ENCODE measurements at places on chromosomes 3 and 15.
A peak's percentile ranks its signal among the peaks of the same experiment; 100 is the strongest.

- no peak for DNase-seq
Observed at GRCh38 chr3:45125550-45126026, 20.6 kb downstream of the CDCP1 start.

- DNase-seq: no peak
Observed at GRCh38 chr3:152516216-152516615, 247.5 kb downstream of the MBNL1 start.

GRCh38 chr3:64489361-64490044 lies 198.3 kb downstream of the ADAMTS9 start:
- no peak for DNase-seq

GRCh38 chr3:54188176-54188791 lies 65.9 kb downstream of the CACNA2D3 start:
- DNase-seq: no peak

DNA sequence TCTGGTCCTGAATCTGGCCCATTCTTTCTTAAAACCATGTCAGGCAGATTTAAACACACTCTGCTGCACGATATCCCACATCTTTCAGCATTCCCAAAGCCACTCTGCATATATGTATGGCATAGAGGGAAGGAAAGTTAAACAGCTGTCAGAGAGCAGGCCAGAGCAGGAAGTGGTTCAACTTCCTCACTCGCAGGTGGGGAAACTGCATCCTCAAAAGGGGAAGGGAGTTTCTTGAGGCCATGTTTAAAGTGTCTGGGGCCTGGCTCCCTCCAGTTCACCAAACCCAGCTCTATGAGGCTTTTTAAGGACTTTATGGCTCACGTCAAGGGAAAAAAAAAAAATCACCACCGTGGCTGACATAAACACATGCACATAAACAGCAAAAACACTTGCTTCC lies 123.1 kb downstream of the OPA1 start:
- no peak for DNase-seq

DNA sequence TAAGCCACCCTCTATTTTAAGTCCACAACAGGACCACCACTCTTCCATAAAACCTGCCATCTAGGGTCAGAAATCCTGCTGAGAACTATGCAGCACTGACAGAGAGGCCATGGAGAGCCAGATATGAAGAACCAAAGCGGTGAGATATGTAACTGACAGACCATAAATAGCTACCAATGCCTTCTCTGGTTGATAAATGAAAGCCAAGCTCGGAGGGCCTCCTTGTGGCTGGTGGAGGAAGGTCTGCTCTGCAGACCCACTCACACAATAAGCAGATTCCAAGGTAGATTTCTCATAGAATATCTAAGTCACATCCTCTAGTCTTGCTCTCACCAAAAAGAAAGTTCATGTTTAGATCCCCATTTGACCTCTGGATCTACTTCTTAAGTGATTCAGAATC lies 38.9 kb downstream of the RYK start:
- DNase-seq: no peak

DNA sequence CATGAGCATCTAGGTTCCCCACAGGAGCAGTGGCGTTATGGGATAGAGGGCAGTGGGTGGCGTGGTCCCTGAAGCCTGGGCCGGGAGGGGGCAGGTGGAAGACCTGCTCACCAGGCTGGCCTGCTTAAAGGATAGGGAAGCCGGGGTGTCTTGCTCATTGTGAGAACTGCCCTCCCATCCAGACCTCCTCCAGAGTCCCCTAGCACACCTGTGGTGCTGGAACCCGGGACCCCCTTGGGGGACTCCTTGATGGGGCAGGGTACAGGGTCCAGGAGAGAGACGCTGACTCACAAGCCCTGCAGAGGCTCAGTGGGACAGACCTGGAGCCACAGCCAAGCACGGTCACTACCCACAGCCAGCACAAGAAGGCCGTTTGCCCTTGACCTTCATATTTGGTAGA lies 2.8 kb upstream of the RHCG start:
- no peak for DNase-seq

DNA sequence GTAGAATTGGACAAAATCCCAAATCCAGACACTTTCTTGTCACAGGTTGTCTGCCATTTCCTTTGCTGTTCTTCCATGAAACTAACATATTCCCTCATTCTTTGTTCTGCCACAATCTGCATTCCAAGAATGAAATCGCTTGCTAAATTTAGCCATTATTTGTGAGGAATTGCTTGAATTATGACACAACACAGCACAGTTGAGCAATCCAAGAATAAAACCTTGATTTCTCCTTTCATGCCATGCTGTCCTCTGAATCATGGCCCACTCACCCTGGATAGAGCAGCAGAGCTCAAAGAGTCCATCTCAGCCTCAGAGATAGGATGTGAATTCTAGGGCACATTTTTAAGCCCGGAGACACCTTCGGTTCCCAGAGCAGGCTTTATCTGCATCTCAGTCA lies 35.2 kb upstream of the GREM1 start:
- no peak for DNase-seq

- DNase-seq: no peak
Observed at GRCh38 chr15:87792250-87793040, 464.1 kb downstream of the NTRK3 start.

- DNase-seq: peak; percentile 7
Observed at GRCh38 chr3:71681224-71681668, 44.0 kb downstream of the EIF4E3 start.
